CD4-positive, alpha-beta T cell treated with Interleukin-6 for 4 hours (primary cell): ENCODE measurements at places on chromosomes 7 and 10.

- no peak for DNase-seq
These were observed 128.9 kb downstream of the MTPAP start for GRCh38 chr10:30219971-30220751.

GRCh38 chr7:78769481-78770101 is 683.9 kb downstream of the MAGI2 start:
- no peak for DNase-seq

- no peak for DNase-seq
These were observed 60.4 kb downstream of the PAX2 start for GRCh38 chr10:100805543-100806355.

GRCh38 chr7:101896941-101897340 is 79.5 kb downstream of the CUX1 start:
- no peak for DNase-seq

DNA sequence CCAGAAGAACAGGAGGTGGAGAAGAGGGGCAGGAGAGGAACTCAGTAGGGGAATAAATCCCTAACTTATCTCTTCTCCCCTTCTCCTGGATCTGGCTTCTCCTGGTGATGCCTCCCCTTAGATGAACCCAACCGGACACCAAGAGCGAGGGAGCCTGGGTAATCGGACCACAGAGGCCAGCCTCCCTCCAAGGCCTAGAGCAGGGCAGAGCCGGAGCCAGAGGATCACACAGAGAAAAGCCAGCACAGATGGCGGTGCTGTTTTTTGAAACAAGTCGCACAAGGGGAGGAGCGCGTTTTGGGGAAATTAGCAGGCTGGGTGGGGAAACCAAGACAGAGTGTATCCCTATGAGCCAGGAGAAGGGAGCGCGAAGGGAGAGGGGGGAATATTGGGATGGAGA is 4.9 kb upstream of the SRRM3 start:
- no peak for DNase-seq
